Right atrium auricular region (tissue), 2 donors: ENCODE measurements at places on chromosomes 7 and 10. TPM values are rescaled to one million over a fixed set of nuclear protein-coding genes. Genes with fewer than 3 reads are reported as not detected.

DNA sequence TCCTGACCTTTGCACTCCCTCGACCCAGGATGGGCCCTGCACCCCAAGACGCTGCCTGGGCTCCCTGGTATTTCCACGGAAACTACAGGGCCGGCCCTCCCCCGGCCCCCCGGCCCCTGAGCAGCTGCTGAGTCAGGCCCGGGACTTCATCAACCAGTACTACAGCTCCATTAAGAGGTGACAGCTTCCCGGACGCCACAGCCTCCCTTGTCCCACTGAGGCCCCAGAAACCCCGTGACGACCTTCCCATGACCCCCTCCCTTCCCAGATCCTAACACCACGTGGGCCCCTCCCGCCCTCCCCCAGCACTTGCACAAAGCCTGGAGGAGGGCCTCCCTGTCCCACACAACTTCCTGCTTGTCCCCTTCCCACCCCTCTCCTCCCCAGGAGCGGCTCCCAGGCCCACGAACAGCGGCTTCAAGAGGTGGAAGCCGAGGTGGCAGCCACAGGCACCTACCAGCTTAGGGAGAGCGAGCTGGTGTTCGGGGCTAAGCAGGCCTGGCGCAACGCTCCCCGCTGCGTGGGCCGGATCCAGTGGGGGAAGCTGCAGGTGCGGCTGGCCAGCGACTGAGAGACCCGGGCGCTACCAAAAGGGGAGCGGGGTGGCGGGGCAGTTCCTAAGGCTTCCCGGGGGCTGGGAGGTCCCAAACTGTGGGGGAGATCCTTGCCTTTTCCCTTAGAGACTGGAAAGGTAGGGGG, 5.7 kb downstream of the NOS3 start:
- H3K4me1 ChIP-seq = peaks cover 26% of the 10 kb centered on the region
- H3K27ac ChIP-seq = no peak overlapping the region
- H3K27me3 ChIP-seq = no peaks in the 10 kb centered on the region
- DNase-seq = no peak
- H3K36me3 ChIP-seq = no peaks in the 10 kb centered on the region
- peak overlapping the region; percentile 1 for H3K4me3 ChIP-seq

CPN1 gene
- total RNA-seq = not detected

- peaks cover 93% of the 10 kb centered on the region for H3K27me3 ChIP-seq
- H3K27ac ChIP-seq = no peak overlapping the region
- no peak overlapping the region for H3K4me3 ChIP-seq
- H3K4me1 ChIP-seq = no peaks in the 10 kb centered on the region
- no peak for DNase-seq
Measured at GRCh38 chr7:155377071-155377837, 79.6 kb downstream of the INSIG1 start.

DNA sequence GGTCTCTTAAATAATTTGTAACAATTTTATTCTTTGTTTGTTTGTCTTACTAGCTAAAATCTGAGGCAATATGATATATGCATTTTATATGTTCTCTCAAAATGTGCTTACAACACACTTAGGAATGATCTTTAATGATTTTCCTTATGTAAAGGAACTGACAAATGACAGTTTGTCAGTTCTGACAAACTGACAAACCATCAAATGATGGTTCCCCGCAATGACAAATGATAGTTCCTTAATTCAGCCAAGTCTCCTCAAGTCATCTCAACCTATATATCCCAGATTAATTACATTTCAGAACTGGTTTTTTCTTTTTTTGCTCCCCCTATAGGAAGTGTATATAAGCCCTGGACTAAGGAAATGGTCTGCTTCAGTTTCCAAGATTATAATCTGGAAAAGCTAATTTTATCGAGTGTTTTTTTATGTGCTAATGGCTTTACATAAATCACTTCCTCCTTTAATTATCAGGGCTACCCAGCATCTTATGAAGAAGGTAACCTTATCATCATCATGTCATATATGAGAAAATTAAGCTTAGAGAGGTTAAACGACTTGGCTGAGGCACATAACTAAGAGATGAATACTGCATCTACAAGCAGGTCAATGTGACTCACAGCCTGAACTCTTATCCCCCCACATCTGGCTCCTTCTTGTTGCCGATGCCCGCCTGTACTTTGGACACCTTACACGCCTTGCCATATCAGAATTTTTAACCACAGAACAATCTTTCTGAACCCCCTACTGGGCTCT, 75.1 kb downstream of the RELN start:
- no peak for DNase-seq
- no peaks in the 10 kb centered on the region for H3K27me3 ChIP-seq
- H3K4me1 ChIP-seq = no peaks in the 10 kb centered on the region
- no peak overlapping the region for H3K27ac ChIP-seq
- no peaks in the 10 kb centered on the region for H3K36me3 ChIP-seq
- H3K4me3 ChIP-seq = no peak overlapping the region

DNA sequence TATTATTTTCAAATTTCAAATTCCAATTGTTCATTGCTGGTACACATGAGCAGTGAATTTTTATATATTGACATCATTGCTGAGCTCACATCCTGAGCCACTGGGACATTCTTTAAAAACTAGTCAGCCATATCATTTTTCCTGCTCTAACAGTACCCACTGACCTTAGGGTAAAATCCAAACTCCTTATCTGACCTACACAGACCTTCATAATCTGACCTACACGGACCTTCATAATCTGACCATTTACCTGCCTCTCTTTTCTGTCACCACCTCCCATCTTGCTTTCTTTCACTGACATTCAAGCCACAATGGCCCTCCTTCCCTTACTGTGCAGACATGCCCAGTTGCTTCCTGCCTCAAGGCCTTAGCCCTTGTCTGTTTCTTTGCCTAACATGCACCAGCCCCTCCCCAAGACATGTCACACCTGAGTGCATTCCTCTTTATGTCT, 16.1 kb upstream of the CUZD1 start:
- H3K36me3 ChIP-seq = no peaks in the 10 kb centered on the region
- H3K27ac ChIP-seq = no peak overlapping the region
- no peak overlapping the region for H3K4me3 ChIP-seq
- no peak for DNase-seq
- H3K27me3 ChIP-seq = no peaks in the 10 kb centered on the region

- H3K4me1 ChIP-seq = peaks cover 32% of the 10 kb centered on the region
- no peaks in the 10 kb centered on the region for H3K36me3 ChIP-seq
- no peaks in the 10 kb centered on the region for H3K27me3 ChIP-seq
- H3K27ac ChIP-seq = peak overlapping the region; percentile 43
- H3K4me3 ChIP-seq = no peak overlapping the region
- no peak for DNase-seq
Measured at GRCh38 chr10:24690961-24691512, 32.6 kb downstream of the ARHGAP21 start.

APBB1IP gene
- 1.4 TPM for total RNA-seq

GRCh38 chr7:1521456-1521855, 9.0 kb upstream of the MAFK start:
- H3K27ac ChIP-seq = no peak overlapping the region
- no peak for DNase-seq
- H3K27me3 ChIP-seq = no peaks in the 10 kb centered on the region
- H3K4me3 ChIP-seq = no peak overlapping the region
- H3K4me1 ChIP-seq = no peaks in the 10 kb centered on the region
- H3K36me3 ChIP-seq = no peaks in the 10 kb centered on the region

RBM20 gene
- total RNA-seq = 59.9 TPM

DNA sequence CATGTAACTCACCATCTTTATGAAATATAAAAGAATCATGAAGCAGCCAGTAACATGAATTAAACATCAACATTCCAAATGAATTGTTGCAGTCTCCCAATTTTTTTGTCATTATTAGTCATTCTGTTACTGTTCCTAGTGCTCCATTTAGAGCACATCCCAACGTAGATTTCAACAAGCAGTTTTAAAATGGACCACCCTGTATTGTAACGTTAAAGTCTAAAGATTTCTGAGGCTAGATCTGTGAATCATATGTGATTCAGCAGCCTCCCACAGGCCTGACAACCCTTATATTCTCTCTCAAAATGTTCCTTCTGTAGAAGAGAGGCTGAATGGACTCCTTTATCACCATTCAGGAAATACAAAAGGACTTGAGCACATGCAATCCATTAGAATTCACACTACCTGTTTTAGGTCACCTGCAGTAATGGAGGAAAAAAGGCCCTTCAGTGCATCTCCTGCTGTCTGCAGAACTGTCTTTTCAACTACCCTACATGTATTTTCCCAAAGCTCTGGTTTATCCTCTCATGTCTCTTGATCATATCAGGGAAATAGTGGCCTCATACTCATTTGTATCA, 81.4 kb downstream of the CACNA2D1 start:
- H3K4me1 ChIP-seq = no peaks in the 10 kb centered on the region
- no peak overlapping the region for H3K4me3 ChIP-seq
- no peak for DNase-seq

PAPOLB gene
- 0.28 TPM for total RNA-seq

- H3K27me3 ChIP-seq = no peaks in the 10 kb centered on the region
- no peak overlapping the region for H3K27ac ChIP-seq
- H3K4me3 ChIP-seq = no peak overlapping the region
- DNase-seq = no peak
Measured at GRCh38 chr10:92177546-92177945, 113.3 kb downstream of the CPEB3 start.

TLX1 gene
- total RNA-seq = not detected
